A549 treated with ZK216348 at 1 μM for 4 hours (cell line): ENCODE measurements at places on chromosomes 6 and 20. TPM values are rescaled to one million over a fixed set of nuclear protein-coding genes. Genes with fewer than 3 reads are reported as not detected.

Gene MDFI
- total RNA-seq: 0.53 to 0.86 TPM (median 0.75 TPM) in 5 replicates

Gene KPNA5
- 0.76 to 1.9 TPM (median 1.6 TPM) in 5 replicates for total RNA-seq

Gene HSP90AB1
- 1,146 to 1,419 TPM (median 1,243 TPM) in 5 replicates for total RNA-seq

Gene GJA1
- 47.2 to 79.8 TPM (median 68.1 TPM) in 5 replicates for total RNA-seq

Gene NKAPL
- total RNA-seq: not detected in 5 replicates

Gene HS3ST5
- not detected in 5 replicates for total RNA-seq

Gene FAM83C
- 0.07 to 0.15 TPM (median 0.12 TPM) in 4 of 5 replicates, not detected in the other for total RNA-seq

Gene ETV7
- total RNA-seq: 0.12 to 0.33 TPM in 2 of 5 replicates, not detected in the others

Gene TOX2
- total RNA-seq: 8.6 to 13.1 TPM (median 11.3 TPM) in 5 replicates

Gene RHAG
- 0.11 TPM in 1 of 5 replicates, not detected in the others for total RNA-seq

Gene KCNQ2
- total RNA-seq: 0.39 to 0.87 TPM (median 0.57 TPM) in 5 replicates

Gene EDN3
- 1.3 to 1.8 TPM (median 1.7 TPM) in 5 replicates for total RNA-seq

Gene TPBG
- 32.6 to 47.3 TPM (median 41.3 TPM) in 5 replicates for total RNA-seq

Gene GGTLC1
- total RNA-seq: not detected in 5 replicates

Gene RGL2
- total RNA-seq: 9.4 to 15.3 TPM (median 14.0 TPM) in 5 replicates

Gene SLC25A27
- 0.40 to 0.98 TPM (median 0.57 TPM) in 5 replicates for total RNA-seq

Gene STMND1
- total RNA-seq: not detected in 5 replicates

Gene MUCL3
- 0.08 to 0.17 TPM (median 0.10 TPM) in 5 replicates for total RNA-seq

Gene LTB
- 0.21 to 0.76 TPM (median 0.45 TPM) in 4 of 5 replicates, not detected in the other for total RNA-seq

Gene BHLHE23
- not detected in 5 replicates for total RNA-seq

Gene LYRM4
- 29.5 to 33.5 TPM (median 30.2 TPM) in 5 replicates for total RNA-seq

Gene CCN5
- total RNA-seq: 18.1 to 40.4 TPM (median 24.9 TPM) in 5 replicates

Gene MOG
- total RNA-seq: not detected in 5 replicates

Gene RIMS1
- total RNA-seq: not detected in 5 replicates
